ENCODE measurements at places on chromosomes 7 and 10. TPM values are rescaled to one million over a fixed set of nuclear protein-coding genes. Genes with fewer than 3 reads are reported as not detected.

Gene WNT16
- total RNA-seq: not detected

GRCh38 chr10:129784891-129785290, 179.2 kb downstream of the EBF3 start:
- H3K27me3 ChIP-seq: no peaks in the 10 kb centered on the region
- H3K4me1 ChIP-seq: no peaks in the 10 kb centered on the region
- no peak overlapping the region for H3K4me3 ChIP-seq
- no peak overlapping the region for H3K27ac ChIP-seq
- H3K36me3 ChIP-seq: no peaks in the 10 kb centered on the region
- DNase-seq: no peak

DNA sequence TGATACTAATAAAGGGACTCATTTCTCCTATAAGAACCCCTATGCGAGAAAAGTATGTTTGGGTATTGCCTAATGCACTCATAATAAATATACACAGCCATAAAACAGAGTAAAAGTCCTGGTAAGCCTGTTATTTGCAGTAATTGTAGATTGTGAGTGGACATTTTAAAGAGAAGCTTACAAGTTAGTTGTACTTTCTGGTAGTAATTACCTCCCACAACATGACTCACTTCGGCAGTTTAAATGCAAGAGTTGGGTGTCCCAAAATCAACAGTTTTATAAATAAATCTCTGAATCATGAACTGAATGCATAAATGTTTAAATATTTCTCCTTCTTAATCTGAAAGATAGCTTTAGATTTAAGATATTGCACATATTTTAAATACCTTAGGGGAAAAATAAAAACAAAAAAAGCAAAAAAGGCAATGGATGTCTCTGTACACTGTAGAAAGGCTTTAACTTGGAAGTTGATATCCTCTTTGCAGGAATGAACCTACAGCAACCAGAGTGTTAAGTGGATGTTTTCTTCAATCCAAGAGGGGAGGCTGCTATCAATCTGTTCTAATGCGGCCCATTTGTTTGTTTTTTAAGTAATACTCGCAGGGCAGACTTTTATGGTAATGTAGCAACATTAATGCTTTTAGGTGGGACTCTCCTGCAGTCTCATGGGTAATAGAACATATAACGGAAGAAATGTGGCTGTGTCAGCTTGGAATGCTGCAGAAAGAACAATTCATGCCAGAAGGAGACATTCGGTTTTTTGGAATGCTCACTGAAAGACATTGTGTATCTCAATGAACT, 57.3 kb upstream of the ZEB1 start:
- H3K36me3 ChIP-seq: no peaks in the 10 kb centered on the region
- no peaks in the 10 kb centered on the region for H3K27me3 ChIP-seq
- H3K4me3 ChIP-seq: no peak overlapping the region
- no peak overlapping the region for H3K27ac ChIP-seq
- DNase-seq: no peak

GRCh38 chr10:124704428-124705380, 39.5 kb downstream of the FAM53B start:
- peak overlapping the region; percentile 93 for H3K27ac ChIP-seq
- DNase-seq: no peak
- peaks cover 50% of the 10 kb centered on the region for H3K36me3 ChIP-seq
- peaks cover 46% of the 10 kb centered on the region for H3K4me1 ChIP-seq
- H3K27me3 ChIP-seq: no peaks in the 10 kb centered on the region
- no peak overlapping the region for H3K4me3 ChIP-seq

DNA sequence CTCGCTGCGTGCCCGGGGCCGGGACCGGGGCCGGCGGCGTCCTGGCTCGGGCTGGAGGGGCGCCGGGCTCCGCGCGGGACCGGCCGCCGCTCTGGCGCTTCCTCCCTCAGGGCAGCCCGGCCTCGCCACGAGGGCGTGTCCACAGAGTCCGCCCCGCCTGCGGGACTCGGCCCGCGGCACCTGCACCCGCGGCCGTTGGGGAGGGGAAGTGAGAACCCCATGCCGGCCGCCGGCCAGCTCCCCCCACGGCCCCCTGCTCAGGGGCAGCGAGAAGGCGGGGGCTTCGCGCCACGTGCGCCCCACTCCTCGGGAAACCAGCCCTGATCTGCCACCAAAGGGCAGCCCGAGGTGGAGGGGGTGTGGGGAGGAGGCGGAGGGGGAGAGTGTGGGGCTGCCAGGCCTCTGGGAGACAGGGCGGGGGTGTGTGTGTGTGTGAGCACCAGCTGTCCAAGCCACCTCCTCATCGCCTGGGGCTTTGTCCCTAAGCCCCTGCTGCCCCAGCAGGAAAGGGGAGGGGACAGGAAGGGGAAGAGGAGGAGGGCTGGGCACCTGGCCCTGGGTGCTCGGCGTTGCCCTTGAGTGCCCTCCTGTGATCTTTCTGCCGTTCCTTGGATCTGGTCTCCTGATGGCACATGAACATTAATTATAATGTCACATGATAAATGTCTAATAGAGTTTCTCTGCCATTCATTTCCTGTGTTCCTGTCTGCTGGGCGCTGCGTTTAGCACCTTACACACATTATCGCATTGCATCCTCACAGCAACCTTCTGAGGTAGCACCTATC, at the start of gene PIK3AP1:
PIK3AP1 (minus strand) TSS at position 93 of the 785 bp plus-strand sequence. CDS start 120 bp downstream, outside the sequence.
- no peaks in the 10 kb centered on the region for H3K27me3 ChIP-seq
- H3K27ac ChIP-seq: peak within 1 kb of the TSS; percentile 61
- H3K36me3 ChIP-seq: no peaks in the 10 kb centered on the region

DNA sequence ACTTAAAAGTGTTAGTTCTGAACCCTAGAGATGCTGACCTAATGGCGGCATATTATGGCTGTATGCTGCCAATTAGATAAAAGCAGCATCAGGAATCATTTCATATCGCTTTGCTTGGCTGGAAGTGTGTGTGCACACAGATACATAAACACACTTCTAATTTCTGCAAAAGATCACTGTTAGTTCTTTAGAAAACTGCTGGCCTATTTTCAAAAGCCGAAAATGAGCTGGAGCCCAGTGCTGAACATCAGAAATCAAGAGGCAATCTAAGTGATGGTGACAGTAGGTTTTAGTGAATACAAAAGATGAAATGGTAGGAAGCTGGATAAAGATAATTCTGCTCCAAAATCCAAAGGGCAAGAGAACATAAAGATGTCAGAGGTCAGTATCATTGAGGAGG, 745.8 kb upstream of the LRRTM3 start:
- no peak for DNase-seq
- H3K27ac ChIP-seq: no peak overlapping the region
- no peaks in the 10 kb centered on the region for H3K4me1 ChIP-seq

GRCh38 chr7:80432166-80432565, 79.7 kb downstream of the GNAT3 start:
- DNase-seq: no peak
- no peaks in the 10 kb centered on the region for H3K4me1 ChIP-seq
- H3K27me3 ChIP-seq: no peaks in the 10 kb centered on the region
- H3K27ac ChIP-seq: no peak overlapping the region

DNA sequence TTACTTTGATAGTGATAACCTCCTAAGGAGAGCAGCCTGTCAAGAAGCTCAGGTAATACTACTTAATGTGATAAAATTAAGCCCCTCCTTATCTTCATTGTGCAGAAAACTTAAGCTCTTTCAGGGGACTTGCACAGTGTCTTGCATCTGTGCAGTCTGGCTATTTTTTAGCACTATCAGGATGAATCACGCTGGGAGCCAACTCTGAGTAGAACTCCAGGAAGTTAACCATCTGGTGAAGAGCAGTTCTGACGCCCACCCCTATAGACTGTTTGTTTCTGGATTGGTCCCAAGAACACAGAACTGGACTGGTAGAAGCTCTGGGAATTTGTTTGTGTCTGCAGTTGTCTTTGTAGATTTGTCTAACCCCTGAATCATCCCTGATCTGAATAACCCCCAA, 41.9 kb downstream of the AGK start:
- H3K4me1 ChIP-seq: no peaks in the 10 kb centered on the region
- no peak overlapping the region for H3K27ac ChIP-seq
- no peaks in the 10 kb centered on the region for H3K36me3 ChIP-seq
- no peak overlapping the region for H3K4me3 ChIP-seq
- no peak for DNase-seq

DNA sequence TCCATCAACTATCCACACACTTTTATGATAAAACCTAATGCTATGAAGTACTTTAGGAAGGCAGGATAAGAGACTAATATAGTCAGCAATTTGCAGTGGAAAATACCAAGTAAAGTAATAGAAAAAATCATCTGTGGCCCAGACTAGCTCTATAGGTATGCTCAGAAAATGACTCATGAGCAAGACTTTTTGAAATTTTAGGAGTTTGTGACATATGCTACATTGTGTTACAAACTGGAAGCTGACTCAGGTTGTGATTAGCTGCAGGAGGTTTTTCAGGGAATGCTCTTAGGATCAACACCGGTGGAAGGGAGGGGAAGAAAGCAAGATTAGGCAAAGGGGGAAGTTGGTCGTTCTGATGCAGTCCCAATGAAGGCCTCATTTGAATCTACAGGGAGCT, 56.1 kb downstream of the FEZF1 start:
- H3K27ac ChIP-seq: no peak overlapping the region
- H3K27me3 ChIP-seq: no peaks in the 10 kb centered on the region
- no peak overlapping the region for H3K4me3 ChIP-seq
- H3K4me1 ChIP-seq: no peaks in the 10 kb centered on the region
- H3K36me3 ChIP-seq: no peaks in the 10 kb centered on the region

- H3K27ac ChIP-seq: peak overlapping the region; percentile 95
- H3K27me3 ChIP-seq: no peaks in the 10 kb centered on the region
- peaks cover 79% of the 10 kb centered on the region for H3K4me1 ChIP-seq
- H3K36me3 ChIP-seq: peaks cover 6% of the 10 kb centered on the region
- H3K4me3 ChIP-seq: no peak overlapping the region
Observed at GRCh38 chr10:104333728-104334373, 4.4 kb downstream of the ITPRIP start.

Gene KCNMA1
- total RNA-seq: 1.6 TPM

Gene RNF32
- total RNA-seq: 1.2 TPM

Gene AIFM2
- total RNA-seq: 5.1 TPM

All from T-cell (primary cell).